Activated CD4-positive, alpha-beta T cell treated with anti-CD3 and anti-CD28 coated beads, Interleukin-2, amount 10 ng/mL, durations not matched to agents 7 days and 5 days (primary cell): ENCODE measurements at places on chromosomes 3 and 15. TPM values are rescaled to one million over a fixed set of nuclear protein-coding genes. Genes with fewer than 3 reads are reported as not detected.
A peak's percentile ranks its signal among the peaks of the same experiment; 100 is the strongest.

Gene SNX22
- 0.50 TPM for total RNA-seq

GRCh38 chr3:176780766-176781165 is 416.5 kb downstream of the TBL1XR1 start:
- DNase-seq, result no peak

DNA sequence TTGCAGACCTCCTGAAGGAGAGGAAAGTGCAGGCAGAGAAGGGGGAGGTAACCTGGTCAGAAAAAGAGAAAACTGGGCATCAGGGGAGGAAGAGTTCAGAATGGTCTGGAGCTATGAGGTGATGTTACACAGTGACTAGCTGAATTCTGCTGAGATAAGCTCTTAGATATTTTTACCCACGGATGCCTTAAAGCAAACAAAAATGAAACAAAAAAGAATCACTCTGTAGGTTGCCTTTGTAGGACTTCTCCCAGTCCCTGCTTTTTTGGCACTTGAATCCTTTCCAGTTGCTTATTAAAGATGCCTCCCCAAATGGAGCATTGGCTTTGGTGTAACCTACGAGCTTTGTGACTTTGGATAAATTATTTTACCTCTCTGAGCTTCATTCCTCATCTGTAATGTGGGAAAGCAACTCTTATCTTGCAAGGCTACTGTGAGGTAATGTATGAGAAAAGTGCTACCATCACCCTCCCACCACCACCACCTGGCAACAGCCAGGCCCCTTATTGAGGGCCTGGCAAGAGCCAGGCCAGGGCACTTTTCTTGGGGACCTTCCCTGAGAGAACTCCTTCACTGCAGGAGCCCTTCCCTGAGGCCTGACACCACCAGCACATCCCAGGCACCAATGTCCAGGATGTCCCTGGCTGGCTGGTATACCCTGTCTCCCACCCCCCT is 2.7 kb downstream of the CCR1 start:
- DNase-seq, result no peak

DNA sequence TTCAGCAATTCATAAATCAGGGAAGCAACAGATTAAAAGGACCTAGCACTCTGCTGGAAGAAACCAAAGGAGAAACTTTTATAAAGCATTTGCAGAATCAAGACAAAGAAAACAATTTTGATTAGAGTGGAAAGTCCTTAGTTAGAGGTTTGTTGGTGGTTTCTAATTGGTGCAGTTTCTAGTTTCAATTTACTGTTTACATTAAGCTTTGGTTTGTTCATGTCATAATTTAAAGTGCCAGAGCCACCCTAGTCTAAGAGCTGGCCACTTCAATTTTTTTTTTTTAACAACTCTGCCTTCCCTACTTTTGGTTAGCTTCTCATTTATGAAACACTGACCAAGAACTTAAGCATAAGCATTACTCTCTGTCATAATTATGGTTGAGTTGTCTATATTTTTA is 1428.2 kb upstream of the GBE1 start:
- DNase-seq, result no peak

Gene VIPR1
- 19.9 TPM for total RNA-seq

Gene HAPLN3
- total RNA-seq, result 75.4 TPM

- no peak for DNase-seq
These were observed 17.4 kb upstream of the VEPH1 start for GRCh38 chr3:157520485-157521150.

Gene PDE12
- total RNA-seq, result 24.5 TPM

Gene KLHL40
- total RNA-seq, result not detected

DNA sequence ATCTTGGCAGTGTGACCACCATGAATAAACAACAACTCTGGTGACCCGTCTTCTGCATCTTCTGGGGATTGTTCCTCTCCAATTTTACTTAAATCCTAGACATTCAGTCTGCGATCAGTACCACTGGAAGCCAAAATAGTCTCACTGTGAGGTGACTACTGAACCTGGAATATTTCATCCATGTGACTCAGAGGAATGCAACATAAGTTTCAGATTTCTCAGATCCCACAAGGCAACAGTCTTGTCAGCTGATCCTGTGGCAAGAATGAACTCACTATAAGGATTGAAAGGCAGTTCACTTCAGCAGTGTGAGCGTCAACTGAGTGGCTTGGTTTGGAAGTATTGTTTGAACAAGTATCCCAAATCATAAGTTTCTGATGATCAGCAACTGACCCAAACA is 13.2 kb downstream of the NSUN3 start:
- no peak for DNase-seq

GRCh38 chr3:179074656-179075055 is 3.0 kb upstream of the ZMAT3 start:
- DNase-seq, result no peak

Gene C15orf62
- total RNA-seq, result 1.3 TPM

DNA sequence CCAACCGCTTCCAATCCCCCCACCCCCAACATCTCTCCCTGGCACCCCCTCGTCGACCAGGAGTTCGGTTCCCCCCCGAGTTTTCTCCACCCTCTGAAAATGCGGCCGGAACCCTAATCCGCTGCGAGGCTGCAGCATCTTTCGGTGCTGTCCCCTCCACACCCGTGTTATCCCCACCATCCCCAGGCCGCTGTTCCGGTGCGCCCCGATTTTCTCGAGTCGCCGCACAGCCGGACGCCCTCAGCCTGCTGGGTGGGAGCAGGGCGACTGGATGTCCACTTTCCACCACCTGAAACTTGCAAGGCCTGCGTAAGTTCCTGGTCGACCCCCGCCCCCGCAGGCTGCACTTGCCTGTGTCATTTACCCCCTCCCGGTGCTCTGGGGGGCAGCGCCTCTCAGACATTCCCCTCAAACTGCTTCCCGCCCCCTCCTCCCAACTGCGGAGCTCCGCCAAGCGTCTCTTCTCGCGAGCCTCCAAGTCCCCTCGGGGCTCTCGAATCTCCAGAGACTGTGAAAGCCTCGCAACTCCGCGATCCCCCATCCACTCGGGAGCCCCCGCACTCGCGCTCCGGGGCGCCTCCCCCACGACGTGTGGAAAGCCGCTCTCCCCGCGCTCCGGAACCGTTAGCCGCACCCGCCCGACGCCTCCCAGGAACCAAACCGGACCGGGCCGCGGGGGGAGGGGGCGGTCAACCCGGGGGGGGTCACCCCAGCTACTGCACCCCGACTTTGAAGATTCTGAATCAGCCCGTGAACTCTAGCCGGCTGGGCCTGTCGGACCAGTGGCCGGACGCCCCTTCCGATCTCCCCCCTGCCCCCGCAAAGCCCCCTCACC is 566 bp downstream of the ETV5 start:
- DNase-seq, result peak; percentile 21

- no peak for DNase-seq
These were observed 13.8 kb upstream of the OCA2 start for GRCh38 chr15:28112962-28113361.

DNA sequence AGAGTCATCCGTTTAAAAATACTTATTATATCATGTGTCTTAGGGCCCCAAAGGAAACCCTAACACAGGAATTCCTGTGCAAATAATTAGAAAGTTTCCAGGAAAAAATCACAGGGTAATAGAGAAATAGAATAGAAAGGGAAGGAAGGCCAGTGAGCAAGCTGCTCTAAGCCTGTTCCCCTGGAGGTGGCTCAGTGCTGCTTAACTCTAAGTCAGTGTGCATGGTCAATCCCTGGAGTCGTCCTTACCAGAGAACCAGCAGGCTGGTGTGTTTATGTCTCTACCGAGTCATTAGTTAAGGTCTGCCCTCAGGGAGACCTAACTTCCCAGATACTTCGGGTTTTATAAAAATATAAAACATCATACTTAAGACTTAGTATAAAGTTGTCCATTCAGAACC is 21.0 kb upstream of the MCF2L2 start:
- DNase-seq, result no peak

Gene ZNF502
- 1.4 TPM for total RNA-seq

Gene RLBP1
- total RNA-seq, result not detected

- DNase-seq, result no peak
These were observed 422.6 kb downstream of the FOXP1 start for GRCh38 chr3:71160785-71161546.

DNA sequence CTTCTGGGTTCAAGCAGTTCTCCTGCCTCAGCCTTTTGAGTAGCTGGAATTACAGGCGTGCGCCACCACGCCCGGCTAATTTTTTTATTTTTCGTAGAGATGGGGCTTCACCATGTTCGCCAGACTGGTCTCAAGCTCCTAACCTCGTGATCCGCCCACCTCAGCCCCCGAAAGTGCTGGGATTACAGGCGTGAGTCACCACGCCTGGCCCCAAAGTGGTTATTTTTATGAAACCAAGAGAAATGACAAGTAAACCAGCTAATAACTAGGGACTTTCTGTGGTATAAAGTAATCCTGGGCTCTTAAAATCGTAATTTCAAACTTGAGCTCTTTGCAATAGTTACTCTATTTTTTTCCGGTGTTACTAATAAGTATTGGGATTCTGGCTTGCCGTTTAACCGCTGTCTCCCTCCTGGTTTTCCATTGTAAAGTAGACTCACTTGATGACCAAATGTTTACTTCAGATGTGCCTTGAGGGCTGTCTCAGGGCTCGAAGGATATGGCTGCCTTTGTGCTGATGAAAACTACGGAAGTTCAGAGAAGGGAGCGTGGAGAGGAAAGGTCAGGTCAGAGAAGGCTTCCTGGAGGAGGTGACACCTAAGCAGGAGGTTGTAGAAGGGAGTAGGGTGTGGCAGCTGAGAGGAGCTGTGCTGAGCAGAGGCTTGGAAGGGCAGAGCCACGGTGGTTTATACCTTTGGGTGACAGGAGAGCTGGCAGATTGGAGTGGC is 4.2 kb downstream of the ZSCAN2 start:
- no peak for DNase-seq

- no peak for DNase-seq
These were observed 18.1 kb upstream of the BSN start for GRCh38 chr3:49535971-49536874.

GRCh38 chr15:48020166-48020565 is 100.6 kb upstream of the SLC24A5 start:
- no peak for DNase-seq

Gene SPATA12
- total RNA-seq, result not detected

Gene SH3GL3
- total RNA-seq, result not detected

- DNase-seq, result no peak
These were observed 455.5 kb downstream of the MAGI1 start for GRCh38 chr3:65583188-65583587.

- no peak for DNase-seq
These were observed 1094.9 kb upstream of the EPHA6 start for GRCh38 chr3:95719481-95719880.

Gene PLCH1
- 0.37 TPM for total RNA-seq

GRCh38 chr3:194588236-194588635 is 45.0 kb downstream of the TMEM44 start:
- no peak for DNase-seq

- no peak for DNase-seq
These were observed 16.4 kb downstream of the ESYT3 start for GRCh38 chr3:138450704-138451424.

- DNase-seq, result no peak
These were observed 35.0 kb upstream of the MGLL start for GRCh38 chr3:127857333-127857732.

Gene TLE3
- total RNA-seq, result 66.6 TPM

Gene CCNDBP1
- total RNA-seq, result 65.8 TPM

Gene ROPN1
- total RNA-seq, result not detected

GRCh38 chr3:84724877-84725276 is 233.9 kb upstream of the CADM2 start:
- no peak for DNase-seq

Gene NUP210
- 204 TPM for total RNA-seq

DNA sequence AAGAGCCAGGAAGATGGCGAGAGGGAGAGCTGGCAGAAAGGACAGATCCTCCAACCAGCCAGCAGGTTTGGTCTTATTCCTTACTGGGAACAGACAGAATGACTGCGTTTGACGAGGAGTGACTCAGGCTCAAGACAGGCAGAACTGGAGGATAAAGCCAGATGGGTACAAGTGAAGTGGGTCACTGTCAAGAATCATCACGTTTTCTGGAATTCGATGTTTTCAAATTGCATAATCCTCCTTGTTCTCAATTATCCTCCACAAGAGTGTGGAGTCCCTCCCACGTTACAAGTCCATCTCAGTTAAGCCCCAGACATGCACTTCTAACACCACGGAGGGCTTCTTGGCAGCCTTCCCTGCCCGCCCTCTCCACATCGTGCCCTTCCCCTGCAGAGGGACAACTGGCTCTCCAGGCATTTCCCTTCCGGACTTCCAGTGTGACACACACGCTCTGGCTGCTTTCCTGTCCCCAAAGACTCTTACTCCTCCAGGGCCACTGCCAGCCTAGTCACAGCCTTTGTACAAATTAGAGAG is 183.1 kb downstream of the CHST2 start:
- DNase-seq, result no peak

DNA sequence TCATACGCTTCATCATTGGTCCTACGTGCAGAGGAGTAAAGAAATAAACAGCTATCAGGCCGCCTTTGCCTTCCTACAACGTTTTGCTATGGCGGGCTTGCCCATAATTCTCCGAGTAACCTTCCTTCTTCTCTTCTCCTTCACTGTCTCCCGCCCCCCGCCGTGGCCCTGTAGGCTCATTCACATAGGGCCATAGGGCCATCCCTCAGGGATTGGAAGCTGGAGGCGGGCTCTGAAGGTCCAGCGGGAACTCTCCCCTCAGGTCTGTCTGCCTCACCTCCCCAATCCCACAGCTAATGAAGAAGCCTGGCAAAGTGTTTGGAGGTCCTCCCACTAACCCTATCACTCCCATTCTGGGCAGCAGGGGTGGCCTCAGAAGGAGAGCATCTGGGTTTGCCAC is 43.6 kb downstream of the SEMA5B start:
- no peak for DNase-seq

GRCh38 chr3:156383441-156384025 is 171.4 kb downstream of the SSR3 start:
- no peak for DNase-seq

Gene ONECUT1
- not detected for total RNA-seq

Gene CSPG5
- total RNA-seq, result 0.40 TPM

Gene POLQ
- total RNA-seq, result 32.1 TPM

DNA sequence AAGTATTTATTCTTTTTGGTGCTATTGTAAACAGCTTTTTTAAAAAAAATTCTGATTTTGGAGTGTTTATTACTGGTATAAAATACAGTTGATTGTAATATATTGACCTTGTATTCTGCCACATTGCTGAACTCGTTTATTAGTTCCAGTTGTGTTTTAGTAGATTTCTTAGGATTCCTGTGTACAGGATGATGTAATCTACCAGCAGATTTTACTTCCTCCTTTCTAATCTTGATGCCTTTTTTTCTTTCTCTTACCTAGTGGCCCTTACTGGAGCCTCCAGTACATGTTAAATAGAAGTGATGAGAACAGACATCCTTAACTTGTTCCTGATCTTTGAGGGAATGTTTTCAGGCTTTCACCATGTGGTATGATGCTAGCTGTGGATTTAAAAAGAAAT is 70.4 kb upstream of the KY start:
- DNase-seq, result no peak
